Right lung (tissue), 10 donors: ENCODE measurements at places on chromosomes 16 and 17. TPM values are rescaled to one million over a fixed set of nuclear protein-coding genes. Genes with fewer than 3 reads are reported as not detected.

DNA sequence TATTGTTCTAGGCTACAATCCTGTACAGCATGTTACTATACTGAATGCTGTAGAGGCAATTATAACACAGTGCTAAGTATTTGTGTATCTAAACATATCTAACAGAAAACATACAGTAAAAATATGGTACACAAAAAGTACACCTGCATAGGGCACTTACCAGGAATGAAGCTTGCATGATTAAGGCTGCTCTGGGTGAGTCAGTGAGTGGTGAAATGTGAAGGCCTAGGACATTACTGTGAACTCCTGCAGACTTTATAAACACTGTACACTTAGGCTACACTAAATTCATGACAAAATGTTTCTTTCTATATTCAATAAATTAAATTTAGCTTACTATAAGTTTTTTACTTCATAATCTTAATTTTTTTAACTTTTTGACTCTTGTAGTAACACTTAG, 37.1 kb downstream of the AMFR start:
- no peak for DNase-seq

DNA sequence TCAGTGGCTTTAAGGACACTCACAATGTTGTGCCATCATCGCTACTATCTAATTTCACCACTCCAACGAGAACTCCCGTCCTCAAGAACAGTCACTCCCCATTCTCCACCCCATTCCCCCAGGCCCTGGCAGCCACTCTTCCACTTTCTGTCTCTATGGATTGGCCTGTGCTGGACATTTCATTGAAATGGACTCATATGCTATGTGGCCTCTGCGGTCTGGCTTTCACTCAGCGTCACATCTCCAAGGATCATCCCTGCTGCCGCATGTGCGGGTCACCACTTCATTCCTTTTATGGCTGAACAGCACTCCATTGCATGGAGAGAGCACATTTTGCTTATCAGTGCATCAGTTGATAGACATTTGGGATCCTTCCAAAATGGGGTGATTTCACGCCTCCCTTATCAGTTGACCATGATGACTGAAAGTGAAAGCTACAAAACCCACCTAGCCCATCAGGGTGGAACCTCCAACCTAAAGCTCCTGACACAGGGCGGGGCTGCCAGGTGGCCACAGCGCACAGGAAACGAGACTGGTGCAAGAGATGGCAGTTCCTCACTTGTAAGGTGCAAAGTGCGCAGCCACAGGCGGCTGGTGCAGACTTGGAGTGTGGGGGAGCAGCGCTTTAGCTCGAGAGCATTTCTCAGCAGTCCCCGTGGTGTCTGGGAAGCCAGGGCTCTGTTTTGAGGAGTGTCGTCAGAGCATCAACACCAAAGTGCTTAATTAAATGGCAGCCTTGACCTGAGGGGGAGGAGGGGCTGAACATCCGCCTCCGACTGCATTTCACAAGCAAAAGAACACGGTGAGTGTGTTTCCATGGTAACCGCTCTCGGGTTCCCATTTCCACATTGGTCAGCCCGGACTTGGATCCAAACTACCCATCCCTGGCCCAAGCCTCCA, 23.8 kb downstream of the COTL1 start:
- no peak for DNase-seq

The PLEKHH3 gene
- polyA plus RNA-seq = 23.9 TPM

- DNase-seq = no peak
These were observed 28.2 kb downstream of the TBX4 start for GRCh38 chr17:61480414-61480807.

The ATAD5 gene
- polyA plus RNA-seq = 12.4 TPM

The CCL14 gene
- 81.2 TPM for polyA plus RNA-seq

The AFMID gene
- polyA plus RNA-seq = 45.4 TPM
